ENCODE measurements at places on chromosomes 2 and 18. TPM values are rescaled to one million over a fixed set of nuclear protein-coding genes. Genes with fewer than 3 reads are reported as not detected.

The GCA gene
- total RNA-seq: 5.7 TPM

The SCYGR4 gene
- total RNA-seq: not detected

The CGREF1 gene
- 1.5 TPM for total RNA-seq

The GPBAR1 gene
- 0.24 TPM for total RNA-seq

The EFR3B gene
- 0.16 TPM for total RNA-seq

The C2orf78 gene
- not detected for total RNA-seq

The CRYBA2 gene
- not detected for total RNA-seq

The CCDC148 gene
- total RNA-seq: 2.3 TPM

The DSG1 gene
- total RNA-seq: not detected

The ADGRF3 gene
- total RNA-seq: under 0.01 TPM

The REV1 gene
- total RNA-seq: 44.3 TPM

The ANKRD30B gene
- total RNA-seq: 0.24 TPM

The GPR39 gene
- 15.3 TPM for total RNA-seq
